ENCODE measurements at places on chromosomes 2 and 18. TPM values are rescaled to one million over a fixed set of nuclear protein-coding genes. Genes with fewer than 3 reads are reported as not detected.

DNA sequence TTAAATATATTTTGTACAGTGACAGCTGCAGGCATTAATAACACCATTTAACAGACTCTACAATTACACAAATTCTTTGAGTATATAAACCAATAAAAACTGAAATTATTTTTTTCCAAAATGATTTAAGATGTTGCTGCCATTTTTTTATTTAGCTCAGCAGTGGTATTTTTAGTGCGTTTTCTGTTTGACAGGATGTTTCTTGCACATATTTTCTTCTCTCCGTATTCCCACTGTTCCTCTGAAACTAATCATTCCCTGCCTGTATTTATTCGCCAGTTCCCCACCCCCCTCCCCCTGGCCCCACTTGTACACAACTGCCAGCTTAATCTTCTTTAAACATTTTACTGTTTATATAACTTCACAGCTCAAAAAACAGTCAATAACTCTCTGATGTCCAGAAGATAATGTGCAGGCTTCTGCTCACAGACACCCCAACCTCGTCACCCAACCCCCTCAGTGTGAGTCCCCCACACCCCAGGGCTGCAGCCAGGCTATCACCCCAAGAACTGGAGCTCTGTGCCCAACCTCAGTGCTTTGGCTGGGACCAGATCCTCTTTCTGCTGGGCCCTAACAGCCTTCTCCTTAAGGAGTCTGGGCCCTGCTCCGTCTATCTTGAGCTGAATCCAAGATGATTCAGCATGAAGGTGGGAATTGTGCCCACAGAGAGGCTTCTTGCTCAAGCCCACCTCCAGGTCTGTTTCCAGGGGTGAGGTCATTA, 41.6 kb upstream of the MAP4K4 start:
- DNase-seq: no peak

DNA sequence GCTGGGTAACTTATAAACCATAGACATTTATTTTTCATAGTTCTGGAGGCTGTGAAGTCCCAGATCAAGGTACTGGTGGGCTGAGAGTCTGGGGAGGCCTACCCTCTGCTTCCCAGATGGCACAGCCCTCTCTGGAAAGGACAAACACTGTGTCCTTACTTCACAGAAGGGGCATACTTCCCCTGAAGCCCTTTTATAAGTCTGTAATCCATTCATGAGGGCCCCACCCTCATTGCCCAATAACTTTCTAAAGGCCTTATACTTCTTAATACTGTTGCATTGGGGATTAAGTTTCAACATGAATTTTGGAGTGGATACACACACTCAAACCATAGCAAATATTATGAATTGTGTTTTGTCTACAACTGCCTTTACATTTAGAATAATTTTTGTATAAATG, 36.0 kb downstream of the ATIC start:
- no peak for DNase-seq

GRCh38 chr2:173231042-173231441, 123.6 kb upstream of the CDCA7 start:
- DNase-seq: no peak

DNA sequence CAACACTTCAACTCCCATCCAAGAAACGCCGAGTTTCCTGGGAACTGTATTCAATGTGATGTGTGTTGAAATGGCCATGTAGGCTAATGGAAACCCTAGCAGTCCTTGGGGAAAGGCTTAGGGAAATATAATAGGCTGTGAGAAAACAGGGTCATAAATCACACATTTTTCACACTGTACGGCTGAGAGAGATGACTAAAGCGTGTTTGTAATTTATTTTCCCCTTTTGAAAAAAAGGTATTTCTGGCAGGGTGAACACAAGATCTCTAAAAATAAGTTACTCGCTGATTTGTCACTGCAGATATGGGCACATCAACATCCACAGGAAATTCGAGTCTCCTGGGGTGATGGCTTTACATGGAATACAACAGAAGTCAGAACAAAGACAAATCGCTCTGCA, 109.6 kb upstream of the ST6GAL2 start:
- no peak for DNase-seq

Gene XRCC5
- total RNA-seq: 366 TPM

Gene TSPYL6
- total RNA-seq: 0.31 TPM

Data from occipital lobe (tissue), 3 donors.